ENCODE measurements at places on chromosomes 7 and 10.

DNA sequence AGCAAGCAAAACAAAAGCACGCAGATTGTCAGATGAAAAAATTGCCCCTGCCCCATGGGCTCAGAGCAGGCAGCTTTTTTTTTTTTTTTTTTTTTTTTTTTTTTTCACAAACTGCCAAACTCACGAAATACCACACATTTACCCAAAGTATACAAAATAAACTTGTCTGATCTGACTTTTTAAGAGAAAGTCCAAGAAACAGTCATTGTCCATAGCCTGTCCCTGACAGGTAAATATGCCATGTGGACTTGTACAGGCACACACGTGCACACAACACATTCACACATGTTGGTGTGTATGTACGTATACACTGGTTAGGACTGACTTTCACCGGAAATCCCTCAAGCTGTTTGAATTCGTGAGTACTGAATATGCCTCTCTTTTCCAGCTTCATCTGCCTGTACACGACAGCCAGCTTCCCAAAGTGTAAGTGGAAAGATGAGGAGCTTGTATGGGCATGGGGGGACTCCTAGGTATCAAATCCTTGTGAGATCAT is 929 bp upstream of the HGF start:
- DNase-seq, result no peak

- no peak for DNase-seq
These were observed 51.7 kb downstream of the NRAP start for GRCh38 chr10:113612154-113612553.

- no peak for DNase-seq
These were observed 910.3 kb downstream of the LRMDA start for GRCh38 chr10:76341740-76342139.

DNA sequence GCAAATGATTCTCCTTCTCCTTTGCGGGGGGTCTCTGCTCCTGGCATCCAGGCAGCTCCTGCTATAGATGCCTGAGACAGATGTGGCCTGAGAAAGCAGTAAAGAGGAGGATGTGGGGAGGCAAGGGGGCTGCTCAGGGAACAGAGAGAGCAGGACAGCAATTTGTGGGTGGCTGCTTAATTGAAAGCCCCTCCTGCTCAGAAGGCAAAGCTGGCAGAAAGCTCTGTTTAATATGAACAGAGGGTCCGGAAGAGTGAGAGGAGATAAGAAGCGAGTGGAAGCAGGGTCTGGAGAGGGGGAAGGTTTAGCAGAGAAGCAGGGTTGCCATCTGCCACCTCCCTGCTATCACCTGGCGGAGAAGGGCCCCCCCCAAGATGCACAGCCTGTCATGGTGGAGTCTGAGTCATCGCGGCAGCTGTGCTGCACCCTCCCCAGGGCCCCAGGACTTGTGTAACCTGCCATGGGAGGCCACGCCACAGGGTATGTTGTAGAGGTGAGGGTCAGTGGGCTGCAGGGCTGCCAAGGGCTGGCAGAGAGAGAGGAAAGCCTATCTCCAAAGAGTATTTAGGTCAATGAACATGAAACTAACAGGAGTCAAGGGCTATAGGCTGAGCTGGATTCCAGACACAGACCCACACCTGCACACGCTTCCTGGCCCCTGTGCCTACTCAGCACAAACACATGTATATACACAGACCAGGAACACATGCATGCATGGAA is 1109.8 kb upstream of the AUTS2 start:
- no peak for DNase-seq

- no peak for DNase-seq
These were observed 262.6 kb downstream of the HGF start for GRCh38 chr7:81507221-81507620.

DNA sequence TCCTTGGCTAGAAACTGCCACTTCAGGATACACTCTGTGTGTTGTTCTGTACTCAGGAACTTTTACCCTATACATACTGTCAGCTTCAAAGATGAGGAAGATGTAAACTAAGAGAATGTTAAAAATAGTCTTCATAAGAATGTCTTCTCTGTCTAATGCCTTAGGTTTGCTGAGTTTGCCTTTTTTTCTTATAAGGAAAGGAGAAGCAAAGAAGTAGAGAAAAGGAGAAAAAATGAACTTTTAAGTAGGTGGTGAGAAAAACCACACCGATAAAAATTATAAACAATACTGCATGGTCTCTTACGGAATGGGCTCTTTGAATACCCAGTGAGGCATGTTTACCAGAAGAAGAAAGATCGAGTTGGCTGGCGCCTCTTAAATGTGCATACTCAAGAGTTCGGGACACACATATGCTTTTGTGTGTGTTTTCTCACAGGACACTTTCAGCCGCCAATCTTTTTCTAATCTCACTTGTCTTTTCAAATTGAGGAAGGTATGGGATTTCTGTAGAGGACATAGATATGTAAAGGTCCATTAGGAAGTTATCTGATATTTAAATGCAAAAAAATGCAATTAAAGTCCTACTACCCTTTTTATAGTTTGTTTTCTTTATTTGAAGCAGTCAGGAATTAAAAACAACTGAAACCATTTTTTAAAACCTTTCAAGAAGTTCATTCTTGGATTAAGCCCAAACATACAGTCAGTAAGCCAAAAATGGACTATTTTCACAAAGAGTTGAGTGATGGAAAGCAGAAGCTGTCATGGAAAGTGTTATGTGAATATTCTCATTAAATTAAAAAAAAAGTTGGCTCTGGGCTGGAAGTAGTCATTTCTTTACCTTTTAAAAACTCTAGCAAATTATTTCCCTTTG is 100.6 kb upstream of the MDFIC start:
- DNase-seq, result no peak

DNA sequence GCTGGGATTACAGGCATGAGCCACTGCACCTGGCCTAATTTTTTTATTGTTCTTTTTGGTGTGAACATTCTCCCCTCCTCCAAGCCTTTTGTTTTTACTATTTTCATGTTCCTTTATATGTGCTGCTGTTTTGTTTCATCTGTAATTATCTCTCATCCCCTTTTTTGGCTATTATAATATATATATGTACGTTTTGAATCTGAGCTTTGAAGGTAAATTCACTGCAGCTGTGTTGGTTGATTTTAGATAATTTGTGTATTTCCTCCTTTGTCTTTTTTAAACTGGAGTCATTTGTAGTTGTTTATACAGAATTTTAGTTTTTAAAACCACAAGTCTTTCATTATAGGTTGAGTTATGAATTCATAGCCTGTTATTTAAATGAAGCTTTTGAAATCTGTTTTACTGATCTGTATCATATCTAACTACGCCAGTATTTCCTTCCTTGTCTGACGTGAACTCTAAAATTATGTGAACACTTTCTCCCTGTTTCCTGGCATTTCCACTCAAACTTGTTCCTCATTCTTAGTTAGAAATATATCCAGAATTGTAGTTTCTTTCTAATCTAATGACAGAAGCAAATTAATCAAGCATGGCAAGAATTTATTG is 54.9 kb downstream of the PTEN start:
- no peak for DNase-seq

GRCh38 chr7:133114519-133114918 is 32.6 kb upstream of the CHCHD3 start:
- no peak for DNase-seq

DNA sequence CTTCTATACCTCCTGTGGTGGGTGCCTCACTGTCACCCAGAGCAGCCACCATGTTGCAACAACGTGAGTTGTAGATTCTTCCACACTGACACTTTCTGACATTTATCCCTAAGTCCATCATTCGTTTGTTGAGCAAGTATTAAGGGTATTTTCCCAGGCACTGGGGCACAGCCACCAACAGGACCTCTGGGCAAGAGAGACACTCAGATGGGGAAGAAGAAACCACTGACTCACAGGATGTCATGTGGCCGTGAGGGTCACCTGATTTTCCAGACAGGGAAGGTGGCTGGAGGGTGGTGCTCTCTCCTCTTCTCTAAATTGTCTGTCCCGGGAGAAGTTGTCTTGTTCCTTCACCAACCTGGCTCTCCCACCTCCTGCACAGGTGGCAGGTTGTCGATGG is 51.7 kb upstream of the PPIF start:
- no peak for DNase-seq

DNA sequence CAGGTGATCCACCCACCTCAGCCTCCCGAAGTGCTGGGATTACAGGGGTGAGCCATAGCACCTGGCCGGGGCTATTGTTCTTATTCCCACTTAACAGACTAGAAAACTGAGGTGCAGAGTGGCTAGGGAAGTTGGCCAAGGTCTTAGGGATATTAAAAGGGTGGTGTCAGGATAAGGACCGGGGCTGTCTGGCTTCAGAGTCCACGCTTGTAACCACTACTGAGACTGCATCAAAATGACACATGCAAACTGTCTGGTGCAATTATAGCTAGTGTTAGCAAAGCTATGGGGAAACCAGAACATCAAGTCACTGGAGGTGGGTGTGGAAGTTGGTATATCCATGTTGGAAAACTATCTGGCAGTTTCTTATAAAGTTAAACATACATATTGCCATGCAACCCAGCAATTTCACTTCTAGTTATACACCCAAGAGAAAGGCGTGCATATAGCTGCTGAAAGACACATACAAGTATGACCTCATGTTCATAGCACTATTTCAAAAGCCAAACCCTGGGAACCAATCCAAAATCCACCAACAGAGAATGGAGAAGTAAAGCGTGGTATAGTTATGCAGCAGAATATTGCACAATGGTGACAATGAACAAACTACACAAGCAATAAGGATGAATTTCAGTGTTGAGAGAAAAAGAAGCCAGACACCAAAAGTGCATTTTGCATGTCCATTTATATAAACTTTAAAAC is 33.9 kb upstream of the EEPD1 start:
- no peak for DNase-seq

- no peak for DNase-seq
These were observed 92.9 kb downstream of the CPED1 start for GRCh38 chr7:121081327-121081936.

DNA sequence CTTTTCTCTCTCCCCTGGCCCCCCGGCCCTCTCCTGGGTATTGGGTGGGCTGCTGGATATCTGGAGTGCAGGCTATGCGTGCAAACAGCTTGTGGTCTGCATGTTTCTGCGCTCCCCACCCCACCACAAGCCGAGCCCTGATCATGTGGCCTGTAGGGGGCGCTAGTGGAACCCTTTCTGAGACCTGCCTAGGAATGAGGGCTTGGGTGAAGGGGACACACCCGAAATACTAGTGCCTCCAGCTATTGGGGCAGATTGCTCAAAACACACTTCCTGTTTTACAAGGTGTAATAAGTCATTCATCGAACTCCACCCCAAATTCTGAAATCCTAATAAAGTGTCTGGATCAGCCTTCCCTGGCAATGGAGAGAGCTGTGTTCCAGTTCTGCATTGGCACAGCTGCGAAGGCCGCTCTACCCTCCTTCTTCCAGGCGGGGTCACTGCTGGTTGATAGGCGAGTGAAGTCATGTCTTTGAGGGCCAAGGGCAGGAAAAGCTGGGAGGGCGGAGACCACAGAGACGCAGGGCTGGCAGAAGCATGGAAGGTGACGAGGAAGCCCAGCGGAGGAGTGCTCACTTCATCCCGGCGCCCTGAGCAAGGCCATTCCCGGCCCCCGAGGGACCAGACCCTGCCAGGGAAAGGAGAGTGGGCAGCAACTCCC is 19.8 kb upstream of the PRRT4 start:
- no peak for DNase-seq

DNA sequence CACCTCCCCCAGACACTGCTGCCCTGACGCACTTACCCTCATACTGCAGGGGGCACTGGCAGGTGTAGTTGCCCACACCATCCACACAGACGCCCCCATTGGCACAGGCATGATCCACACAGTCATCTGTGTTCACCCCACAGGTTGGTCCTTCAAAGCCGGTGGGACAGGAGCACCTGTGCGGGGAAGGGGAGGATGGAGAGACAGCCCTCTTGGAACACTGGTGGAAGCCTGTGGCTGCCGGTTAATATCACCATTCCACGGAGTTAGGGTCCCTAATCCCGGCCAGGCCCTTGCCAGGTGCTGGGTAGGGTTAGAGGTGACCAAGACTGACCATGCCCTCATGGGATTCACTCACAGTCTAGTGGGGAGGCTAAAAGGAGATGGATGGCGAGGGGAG is 171.8 kb downstream of the SLIT1 start:
- DNase-seq, result no peak

DNA sequence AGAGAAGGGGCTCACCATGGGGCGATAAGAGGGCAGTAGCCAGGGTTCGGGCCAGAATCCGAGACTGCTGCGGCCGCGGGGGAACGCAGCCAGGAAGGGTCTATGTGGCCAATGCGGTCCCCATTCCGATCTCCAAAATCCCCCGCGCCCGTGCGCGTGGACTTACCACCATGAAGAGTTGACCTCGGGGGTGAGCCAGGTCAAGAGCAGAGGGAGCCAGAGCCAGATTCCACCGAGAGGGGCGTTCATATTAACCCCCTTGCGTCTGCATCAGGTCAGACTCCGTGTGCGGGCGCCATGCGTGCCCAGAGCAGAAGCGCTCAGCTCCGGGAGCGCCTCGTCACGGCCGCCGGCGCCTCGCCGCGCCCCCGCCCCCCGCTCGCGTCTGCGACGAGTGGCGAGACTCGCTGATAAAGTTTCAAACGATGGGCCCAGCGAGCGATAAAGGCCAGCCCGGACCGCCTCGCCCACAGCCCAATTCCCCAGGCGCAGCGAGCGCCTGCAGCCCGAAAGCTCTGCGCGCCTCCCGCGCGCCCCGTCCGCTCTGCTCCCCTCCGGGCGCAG is at the start of gene WNT2:
TSS of gene WNT2 (minus strand) at position 318 of the 564 bp plus-strand sequence. CDS start at position 249, 69 bp downstream.
- no peak for DNase-seq

DNA sequence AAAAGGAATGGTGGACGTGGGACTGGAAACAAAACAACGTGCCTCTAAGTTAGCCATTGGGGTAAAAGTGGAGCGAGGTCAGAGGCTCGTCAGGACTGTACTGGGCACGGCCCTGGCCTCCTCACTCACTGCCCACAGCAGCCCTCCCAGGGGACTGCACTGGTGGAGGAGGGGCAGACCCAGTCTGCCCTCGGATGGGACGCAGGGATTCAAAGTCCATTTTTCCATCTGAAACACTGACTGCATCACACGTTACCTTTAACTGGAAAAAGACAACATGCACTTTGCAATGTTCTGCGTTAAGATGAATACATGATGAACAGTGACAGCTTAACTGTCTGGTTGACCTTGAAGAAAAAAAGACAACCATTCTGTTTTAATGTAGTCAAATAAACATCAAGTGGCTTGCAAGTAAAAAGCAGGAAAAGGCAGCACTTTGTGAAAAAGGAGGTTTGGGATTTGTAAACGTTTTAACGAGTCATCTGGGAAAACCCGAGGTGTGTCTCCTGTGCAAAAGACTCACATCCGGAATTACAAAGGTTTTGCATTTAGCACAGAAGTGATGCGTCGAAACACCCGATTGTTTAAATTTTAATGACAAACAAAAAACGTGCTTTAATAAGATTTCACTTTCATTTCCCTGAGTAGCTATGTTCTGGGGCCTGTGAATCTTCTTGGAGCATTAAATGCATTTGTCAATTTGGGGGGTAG is 18.8 kb downstream of the KLF6 start:
- DNase-seq, result no peak

GRCh38 chr10:70481831-70482530 is 3.4 kb downstream of the PALD1 start:
- no peak for DNase-seq

DNA sequence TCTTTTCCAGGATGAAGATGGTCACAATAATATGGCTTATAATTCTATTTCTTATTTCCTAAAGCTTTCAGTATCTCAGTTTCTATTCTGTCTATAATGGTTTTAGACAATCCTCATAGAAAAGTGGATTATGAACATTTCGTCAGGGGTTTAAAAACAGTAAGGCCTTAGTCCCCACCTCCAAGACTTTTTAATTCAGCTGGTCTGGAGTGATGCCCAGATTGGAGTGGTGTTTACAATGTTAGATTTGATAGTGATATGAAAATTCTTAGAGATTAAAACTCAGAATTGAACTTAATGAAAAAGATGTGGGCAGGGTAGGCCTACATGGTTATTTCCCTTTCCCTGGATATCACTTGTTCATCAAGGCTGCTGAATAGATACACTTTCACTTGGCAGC is 1238.3 kb downstream of the SORCS3 start:
- DNase-seq, result no peak

GRCh38 chr7:158085741-158086695 is 501.6 kb downstream of the PTPRN2 start:
- DNase-seq, result no peak

All from activated T-cell treated with anti-CD3 and anti-CD28 coated beads for 24 hours (primary cell).